ENCODE measurements at places on chromosomes 1 and 21. TPM values are rescaled to one million over a fixed set of nuclear protein-coding genes. Genes with fewer than 3 reads are reported as not detected.

Gene F5
- 90.5 TPM for total RNA-seq

Gene BACE2
- total RNA-seq: 0.73 TPM

Gene IL19
- total RNA-seq: not detected

Gene DNM3
- 0.57 TPM for total RNA-seq

Gene DIO1
- not detected for total RNA-seq

Gene AADACL3
- total RNA-seq: not detected

Gene ADAMTSL4
- not detected for total RNA-seq

Gene SPRR5
- total RNA-seq: not detected

Gene AIRE
- total RNA-seq: not detected

Gene RIPPLY3
- total RNA-seq: 0.08 TPM

Gene SAMSN1
- total RNA-seq: 92.3 TPM

Gene TNNI3K
- not detected for total RNA-seq

Gene REN
- not detected for total RNA-seq

Gene PLA2G2A
- not detected for total RNA-seq

Gene RIMKLA
- 6.1 TPM for total RNA-seq

Gene RRAGC
- total RNA-seq: 15.3 TPM

Gene AGBL4
- total RNA-seq: not detected

Gene CD53
- total RNA-seq: 205 TPM

Gene ACTA1
- total RNA-seq: not detected

Gene DPM3
- 32.0 TPM for total RNA-seq

Gene CFAP57
- 0.42 TPM for total RNA-seq

Gene CD1E
- not detected for total RNA-seq

Data from activated CD8-positive, alpha-beta memory T cell treated with anti-CD3 and anti-CD28 coated beads for 36 hours (primary cell).